Ammon's horn (tissue), 1 donor: ENCODE measurements at places on chromosomes 3 and 15.
A peak's percentile ranks its signal among the peaks of the same experiment; 100 is the strongest.

DNA sequence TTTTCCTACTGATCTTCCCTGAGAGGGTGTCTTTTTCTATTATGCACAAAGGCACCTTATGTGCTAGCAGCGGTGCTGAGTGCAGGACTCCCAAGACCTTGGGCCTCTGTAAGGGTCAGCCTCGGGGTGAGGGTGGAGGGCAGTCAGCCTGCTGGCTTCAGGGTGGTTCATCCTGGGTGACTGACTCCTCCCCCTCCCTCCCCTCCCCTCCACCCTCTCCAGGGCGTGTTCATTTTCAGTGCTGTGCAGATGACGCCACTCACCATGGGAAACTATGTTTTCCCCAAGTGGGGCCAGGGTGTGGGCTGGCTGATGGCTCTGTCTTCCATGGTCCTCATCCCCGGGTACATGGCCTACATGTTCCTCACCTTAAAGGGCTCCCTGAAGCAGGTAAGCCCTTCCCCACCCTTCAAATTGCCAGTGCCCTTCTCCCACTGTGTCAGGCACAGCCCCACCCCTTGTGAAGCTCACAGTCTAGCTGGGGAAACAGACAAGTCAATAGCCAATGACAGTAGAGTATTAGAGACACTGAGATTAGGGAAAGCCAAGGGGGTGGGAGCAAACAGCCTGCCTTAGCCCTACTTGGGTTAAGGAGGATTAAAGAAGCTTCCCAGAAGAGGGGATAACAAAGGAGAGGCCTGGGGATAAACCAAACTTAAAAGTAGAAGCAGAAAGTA lies 41.9 kb downstream of the SLC6A1 start:
- DNase-seq: no peak

DNA sequence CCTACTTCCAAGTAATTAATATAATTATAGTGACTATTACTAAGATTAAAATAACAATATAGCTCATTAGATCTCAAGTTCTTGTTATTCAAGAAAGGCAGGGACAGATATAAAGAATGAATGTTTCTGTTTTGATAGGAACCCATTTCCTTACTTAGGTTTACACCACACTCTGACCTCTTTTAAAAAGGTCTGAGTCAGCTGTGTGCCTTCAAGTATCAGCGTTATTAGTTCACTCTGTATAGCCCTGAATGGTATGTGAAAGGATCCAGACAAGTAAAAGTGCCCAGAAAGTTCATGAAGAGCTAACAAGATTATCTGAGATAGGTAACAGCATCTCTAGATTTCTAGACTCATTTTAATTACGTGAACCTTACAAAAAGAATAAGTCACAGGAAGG lies 28.9 kb downstream of the PDCD10 start:
- no peak for DNase-seq

- DNase-seq: peak; percentile 40
These were observed 15.3 kb upstream of the MCCC1 start for GRCh38 chr3:183114384-183115178.

GRCh38 chr3:17514597-17514996 lies 227.8 kb downstream of the TBC1D5 start:
- no peak for DNase-seq
